ENCODE measurements at places on chromosomes 4 and X.
A peak's percentile ranks its signal among the peaks of the same experiment; 100 is the strongest.

GRCh38 chr4:1337376-1337831, 9.6 kb upstream of the UVSSA start:
- DNase-seq, result no peak

GRCh38 chrX:20656721-20657120, 390.0 kb upstream of the RPS6KA3 start:
- DNase-seq, result no peak

GRCh38 chr4:156615066-156615531, 356.5 kb downstream of the PDGFC start:
- DNase-seq, result no peak

- DNase-seq, result peak; percentile 90
Measured at GRCh38 chr4:57442831-57443291, 332.7 kb upstream of the IGFBP7 start.

DNA sequence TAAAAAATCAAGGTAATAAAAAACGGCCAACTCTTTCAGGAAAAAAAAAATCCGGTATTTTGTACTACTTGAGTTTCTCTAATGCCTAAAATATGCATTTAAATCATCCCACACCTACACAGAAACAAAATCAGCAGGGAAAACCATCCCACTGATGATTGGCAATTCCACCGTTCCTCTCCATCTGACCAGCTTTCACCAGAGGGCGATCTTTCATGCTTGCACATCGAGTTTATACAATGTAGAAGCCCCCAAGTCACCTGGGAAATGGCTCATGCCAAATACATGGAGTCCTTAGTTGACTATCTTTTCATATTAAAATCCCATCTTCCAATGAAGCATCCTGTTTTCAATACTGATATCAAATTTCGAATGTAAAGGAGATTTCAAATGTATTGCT, 69.2 kb downstream of the PTCHD1 start:
- DNase-seq, result no peak

DNA sequence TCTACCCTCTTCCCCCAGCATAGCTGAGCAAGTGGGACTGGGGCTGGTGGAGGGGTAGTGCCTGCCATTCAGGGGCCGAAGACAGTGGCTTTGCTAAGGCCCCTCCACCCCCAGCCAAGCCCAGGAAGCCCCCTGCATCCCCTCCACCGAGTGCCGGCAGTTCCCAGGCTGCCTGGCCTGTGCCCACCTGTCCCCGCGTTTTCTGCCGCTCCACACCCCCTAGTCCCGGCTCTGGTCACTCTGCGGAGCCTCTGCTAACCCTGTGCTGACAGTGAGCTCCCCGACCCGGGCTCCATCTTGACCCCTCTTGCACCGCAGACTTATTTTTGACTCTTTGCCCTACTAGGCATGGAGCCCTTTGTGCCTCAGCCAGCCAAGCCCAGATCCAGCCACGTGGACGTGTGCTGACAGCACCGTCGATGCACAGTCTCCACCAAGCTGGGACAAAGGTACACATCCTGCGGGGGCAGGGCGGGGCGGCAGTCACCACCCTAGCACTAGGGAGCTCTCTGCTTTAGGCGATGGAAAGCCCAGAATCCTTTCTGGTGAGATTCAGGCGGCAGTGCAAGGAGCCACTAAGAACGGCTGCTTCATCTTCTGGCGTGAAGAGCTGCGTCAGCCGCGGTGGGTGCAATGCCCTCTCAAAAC, 96.6 kb downstream of the PHKA2 start:
- no peak for DNase-seq

DNA sequence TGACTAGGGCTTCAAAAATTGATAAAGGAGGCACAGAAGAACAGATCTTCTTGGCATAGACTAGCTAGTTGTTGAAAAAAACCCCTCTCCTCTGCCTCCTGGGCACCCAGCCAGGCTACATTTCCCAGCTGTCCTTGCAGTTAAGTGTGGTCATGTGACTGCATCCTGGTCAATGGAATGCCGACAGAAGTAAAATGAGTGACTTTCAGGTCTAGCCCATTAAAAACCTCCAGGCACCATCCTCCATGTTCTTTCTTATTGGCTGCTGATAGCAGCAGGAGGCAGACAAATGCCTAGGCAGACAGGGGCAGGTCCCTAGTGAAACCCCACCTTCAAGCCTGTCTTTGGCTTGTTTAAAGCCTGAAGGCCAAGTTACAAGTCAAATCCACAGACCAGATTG, 35.3 kb downstream of the ATXN3L start:
- DNase-seq, result no peak
